ENCODE measurements at places on chromosomes 4 and X.

- DNase-seq: no peak
These were observed 474.7 kb downstream of the TRIML1 start for GRCh38 chr4:188613976-188614375.

DNA sequence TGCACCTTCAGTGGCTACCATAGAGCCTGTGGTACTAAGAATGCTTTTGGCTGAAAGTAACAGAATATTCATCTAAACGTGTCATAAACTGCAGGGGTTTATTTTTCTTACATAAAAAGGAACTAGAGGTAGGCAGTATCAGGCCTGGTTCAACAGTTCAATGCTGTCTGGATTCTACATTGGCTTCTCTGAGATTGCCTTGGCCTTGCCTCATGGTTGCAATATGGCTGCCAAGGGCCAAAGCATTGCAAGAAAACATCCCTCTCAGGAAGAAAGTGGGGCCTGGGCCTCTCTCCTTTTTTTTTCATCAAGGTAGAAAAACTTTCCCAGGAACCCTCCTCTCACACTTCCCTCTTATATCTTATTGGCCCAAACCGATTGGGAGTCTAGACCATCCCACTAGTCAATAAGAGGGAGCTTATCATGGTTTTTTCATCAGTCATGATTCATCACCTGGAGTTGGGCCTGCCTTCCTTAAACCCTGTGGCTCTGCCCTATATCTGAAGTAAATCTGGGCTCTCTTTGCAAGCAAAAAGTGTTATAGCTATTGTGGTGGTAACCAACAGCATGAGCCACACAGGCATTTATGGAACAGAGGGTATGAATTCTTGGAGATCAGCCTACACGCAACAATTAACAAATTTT, 1.8 kb upstream of the DOCK11 start:
- no peak for DNase-seq

- no peak for DNase-seq
These were observed 49.4 kb downstream of the C4orf46 start for GRCh38 chr4:158622251-158622650.

DNA sequence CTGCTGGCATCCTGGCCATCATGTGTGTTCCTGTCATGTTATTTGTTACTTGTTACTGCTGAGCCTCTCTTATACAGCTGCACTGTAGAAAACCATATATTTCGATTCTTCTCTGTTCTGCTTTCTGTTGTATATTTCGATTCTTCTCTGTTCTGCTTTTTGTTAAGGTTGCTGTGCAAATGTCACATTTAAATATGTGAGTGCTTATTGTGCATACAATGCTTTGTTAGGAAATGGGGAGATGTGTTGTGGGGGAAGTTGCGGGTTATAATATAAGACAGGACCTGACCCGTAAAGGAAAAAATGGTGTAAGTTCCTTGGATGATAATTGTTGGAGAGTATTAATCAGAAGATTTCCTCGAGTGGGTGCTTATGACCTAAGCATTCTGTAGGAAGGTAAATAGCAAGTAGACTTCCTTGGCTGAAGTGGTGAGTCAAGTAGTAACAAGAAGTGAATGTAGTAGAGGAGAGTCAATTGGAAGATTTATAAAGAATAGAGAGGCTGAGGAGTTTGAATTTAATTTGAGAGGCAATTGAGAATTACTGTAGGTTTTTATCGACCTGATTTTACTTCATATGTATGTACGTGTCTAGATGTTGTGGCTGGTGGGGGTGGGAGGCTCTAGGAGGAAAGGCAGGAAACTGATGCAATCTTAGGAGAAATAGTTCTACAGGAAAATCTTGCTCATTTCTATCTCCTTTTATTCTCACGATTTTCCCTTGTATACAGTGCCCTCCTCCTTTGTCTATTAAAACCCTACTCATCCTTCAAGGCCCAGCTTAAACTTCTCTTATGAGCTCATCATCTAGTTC, 8.5 kb downstream of the OGT start:
- DNase-seq: no peak

DNA sequence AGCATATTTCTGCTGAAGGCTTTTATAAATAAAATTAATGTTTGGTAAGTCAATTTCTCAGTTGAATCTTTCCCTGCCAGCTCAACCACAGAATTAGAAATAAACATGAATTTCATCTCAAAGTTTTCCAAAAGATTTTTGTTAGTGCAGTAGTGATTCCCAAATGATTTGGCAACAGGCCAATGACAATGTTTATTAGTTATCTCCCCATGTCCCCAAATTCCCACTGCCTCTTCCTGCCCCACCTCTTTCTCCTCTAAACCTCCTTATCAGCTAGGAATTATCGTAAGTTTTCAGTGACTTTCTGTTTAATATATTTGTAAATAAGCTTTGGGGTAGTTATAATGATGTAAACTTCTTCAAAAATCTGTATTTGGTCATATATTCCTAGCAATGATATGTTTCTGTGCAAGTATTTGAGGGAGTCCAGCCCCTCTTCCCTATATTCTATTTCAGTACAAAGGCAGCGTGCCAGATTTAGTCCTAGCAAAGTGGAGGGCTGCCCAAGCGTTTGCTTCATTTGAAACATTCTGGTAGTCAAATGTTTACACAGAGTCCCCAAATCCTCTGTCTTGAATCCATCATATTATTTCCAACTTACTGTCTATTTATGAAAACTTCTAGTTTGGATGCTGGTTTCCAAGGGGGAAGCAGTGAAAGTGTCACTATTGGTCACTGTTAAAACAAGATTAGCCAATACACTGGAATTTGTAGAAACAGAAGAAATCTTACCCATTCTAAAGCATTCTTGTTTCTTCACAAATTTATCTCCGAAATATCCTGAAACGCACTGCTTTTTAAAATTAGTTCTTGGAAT, 33.7 kb upstream of the ANKRD50 start:
- DNase-seq: no peak

GRCh38 chrX:773292-774025, 142.9 kb downstream of the SHOX start:
- no peak for DNase-seq

Data from activated CD8-positive, alpha-beta memory T cell treated with anti-CD3 and anti-CD28 coated beads for 1 hour (primary cell).